Activated T-helper 1 cell treated with anti-CD3 and anti-CD28 coated beads, Interleukin-12 subunit alpha, Interleukin-12 subunit beta, Interleukin-2, Interleukin-4 antibody, amounts not matched to agents 30 ng/mL and 10 ng/mL and 1 ng/mL, durations not matched to agents 14 hours and 24 hours and 36 hours (primary cell): ENCODE measurements at places on chromosomes 4 and X. TPM values are rescaled to one million over a fixed set of nuclear protein-coding genes. Genes with fewer than 3 reads are reported as not detected.

UGT2B17 gene
- total RNA-seq, result not detected in 2 replicates

DNA sequence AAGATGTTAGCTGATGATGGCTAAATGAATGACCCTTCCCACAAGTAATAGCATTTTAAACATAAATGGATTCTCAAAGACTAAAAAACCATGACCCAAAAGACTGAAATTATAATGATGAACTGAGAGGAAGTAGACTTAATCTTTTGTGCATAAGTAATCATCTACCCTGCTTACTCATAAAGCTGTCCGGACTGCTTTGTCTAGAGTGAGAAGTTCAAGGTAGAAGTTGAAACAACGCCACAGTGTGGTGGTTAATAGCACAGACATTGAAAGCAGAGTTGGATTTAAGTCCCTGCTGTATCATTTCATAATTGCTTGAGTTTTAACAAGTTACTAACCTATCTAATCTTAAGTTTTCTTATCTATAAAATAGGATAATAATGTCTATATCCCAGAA, 346.6 kb downstream of the CENPC start:
- no peak overlapping the region for H3K27ac ChIP-seq
- no peak overlapping the region for H3K4me3 ChIP-seq
- DNase-seq, result no peak
- no peaks in the 10 kb centered on the region for H3K27me3 ChIP-seq

GRCh38 chr4:88698519-88698918, 890 bp upstream of the NAP1L5 start:
- H3K36me3 ChIP-seq, result peaks cover 8% of the 10 kb centered on the region
- H3K4me1 ChIP-seq, result no peaks in the 10 kb centered on the region
- peak overlapping the region; percentile 88 for H3K4me3 ChIP-seq

DNA sequence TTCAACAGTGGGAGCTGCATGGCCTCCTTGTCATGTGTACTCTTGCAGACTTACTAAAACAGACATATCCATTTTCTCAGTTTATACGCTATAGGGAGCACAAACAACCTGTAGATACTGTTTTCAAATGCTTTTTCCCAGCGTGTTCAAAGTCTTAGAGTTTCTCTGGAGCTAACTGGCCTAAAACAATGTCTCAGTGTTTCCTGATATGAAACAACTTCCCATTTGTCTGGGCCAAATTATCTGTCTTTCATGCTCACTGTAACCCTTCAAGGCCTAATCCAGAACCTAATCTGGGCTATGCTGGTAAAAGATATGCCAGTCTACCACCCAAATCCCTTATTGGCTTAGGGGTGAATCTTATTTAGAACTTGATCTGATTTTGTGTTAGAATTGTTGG, 38.8 kb downstream of the RAB40A start:
- no peak overlapping the region for H3K27ac ChIP-seq
- DNase-seq, result no peak
- no peak overlapping the region for H3K4me3 ChIP-seq
- no peaks in the 10 kb centered on the region for H3K36me3 ChIP-seq
- H3K27me3 ChIP-seq, result no peaks in the 10 kb centered on the region
- H3K4me1 ChIP-seq, result no peaks in the 10 kb centered on the region

- no peak overlapping the region for H3K27ac ChIP-seq
- peaks cover 49% of the 10 kb centered on the region for H3K27me3 ChIP-seq
- H3K4me3 ChIP-seq, result peak overlapping the region; percentile 82
- peaks cover 44% of the 10 kb centered on the region for H3K4me1 ChIP-seq
- no peaks in the 10 kb centered on the region for H3K36me3 ChIP-seq
Observed at GRCh38 chr4:153151535-153152455, 52.4 kb upstream of the TRIM2 start.

DNA sequence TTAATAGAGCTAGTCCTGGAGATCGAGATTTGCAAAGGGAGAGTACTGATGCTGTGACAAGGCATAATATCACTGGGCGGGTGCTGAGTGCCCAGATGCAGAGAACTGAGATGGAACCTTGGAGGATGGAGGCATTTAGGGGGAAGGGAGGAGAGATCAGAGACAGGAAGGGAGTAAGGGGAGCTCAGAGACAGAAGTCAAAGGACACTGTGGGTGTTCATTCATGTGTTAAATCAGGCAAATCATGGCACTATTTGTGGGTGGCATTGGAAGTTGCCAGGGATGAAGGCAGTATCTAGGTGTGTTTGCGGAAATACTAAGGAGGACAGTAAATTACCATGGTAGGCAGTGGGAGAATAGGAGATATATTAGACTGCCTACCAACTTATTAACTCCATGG, 135.0 kb downstream of the RBM46 start:
- H3K4me1 ChIP-seq, result no peaks in the 10 kb centered on the region
- no peaks in the 10 kb centered on the region for H3K27me3 ChIP-seq
- H3K4me3 ChIP-seq, result no peak overlapping the region
- no peaks in the 10 kb centered on the region for H3K36me3 ChIP-seq

GRCh38 chr4:85571008-85571407, 96.1 kb downstream of the ARHGAP24 start:
- H3K4me3 ChIP-seq, result no peak overlapping the region
- DNase-seq, result no peak
- no peaks in the 10 kb centered on the region for H3K36me3 ChIP-seq
- no peak overlapping the region for H3K27ac ChIP-seq
- no peaks in the 10 kb centered on the region for H3K27me3 ChIP-seq

STK32B gene
- not detected in 2 replicates for total RNA-seq

- DNase-seq, result no peak
- no peaks in the 10 kb centered on the region for H3K36me3 ChIP-seq
- H3K27ac ChIP-seq, result no peak overlapping the region
- H3K4me3 ChIP-seq, result no peak overlapping the region
Observed at GRCh38 chrX:6460893-6461490, 73.9 kb downstream of the VCX3A start.

DNA sequence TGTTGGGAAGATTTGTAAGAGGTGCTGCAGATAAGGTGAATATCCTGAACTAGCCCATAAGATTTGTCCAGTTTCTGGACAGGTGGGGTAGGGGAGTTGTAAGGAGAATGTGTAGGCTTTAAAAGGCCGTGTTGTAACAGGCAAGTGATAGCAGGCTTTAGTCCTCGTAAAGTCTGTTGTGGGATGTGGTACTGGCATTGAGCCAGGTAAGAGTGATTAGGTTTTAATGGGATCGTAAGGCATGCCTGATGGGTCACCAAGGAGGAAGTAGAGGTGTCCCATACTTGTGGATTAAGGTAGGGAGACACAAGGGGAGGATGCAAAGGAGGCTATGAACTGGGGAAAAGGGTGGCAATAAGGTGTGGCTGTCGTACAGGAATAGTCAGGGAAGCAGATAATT, 256.9 kb upstream of the DKK2 start:
- H3K36me3 ChIP-seq, result no peaks in the 10 kb centered on the region
- no peak for DNase-seq
- H3K4me3 ChIP-seq, result no peak overlapping the region
- no peaks in the 10 kb centered on the region for H3K4me1 ChIP-seq

DNA sequence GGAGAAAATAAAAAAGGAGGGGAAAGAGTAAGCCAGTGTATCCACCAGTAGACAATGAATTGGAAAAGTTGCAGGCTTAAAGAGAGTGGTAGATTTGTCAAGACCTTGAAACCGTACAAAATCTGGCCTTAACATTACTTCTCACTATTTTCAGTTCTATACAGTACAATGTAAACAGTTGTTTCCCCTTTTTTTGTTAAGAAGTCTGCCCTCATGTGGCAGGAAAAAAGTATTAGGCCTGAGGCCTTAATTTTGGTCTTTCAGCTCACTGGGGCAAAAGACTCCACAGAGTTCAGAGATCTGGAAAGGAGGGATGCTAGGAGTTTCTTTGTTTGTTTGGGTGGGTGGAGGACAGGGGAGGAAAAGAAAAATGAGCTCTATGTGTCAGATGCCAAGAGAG, 92.8 kb upstream of the CCDC160 start:
- peaks cover 3% of the 10 kb centered on the region for H3K27me3 ChIP-seq
- H3K36me3 ChIP-seq, result peaks cover 1% of the 10 kb centered on the region
- H3K4me3 ChIP-seq, result no peak overlapping the region
- peaks cover 5% of the 10 kb centered on the region for H3K4me1 ChIP-seq
- DNase-seq, result no peak

GABRG1 gene
- not detected in 2 replicates for total RNA-seq

DNA sequence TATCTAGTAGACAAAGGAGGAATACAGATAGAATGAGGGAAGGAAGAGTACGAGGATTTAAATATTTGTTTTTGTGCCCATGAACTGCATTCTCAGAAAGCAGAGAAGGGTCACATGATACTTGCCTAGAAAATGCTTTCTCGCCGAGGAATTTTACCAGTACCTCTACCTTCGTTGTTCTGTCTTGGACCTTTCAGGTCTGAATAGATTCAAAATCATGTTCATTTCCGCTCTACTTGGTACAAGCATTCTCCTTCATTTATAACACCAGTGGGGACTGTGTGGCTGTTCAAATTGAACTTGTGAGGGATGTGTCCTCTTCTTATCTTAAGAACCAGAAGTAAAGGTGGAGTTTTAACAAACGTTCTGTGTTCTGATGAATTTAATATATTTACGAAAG, 1.9 kb downstream of the USP38 start:
- H3K36me3 ChIP-seq, result peaks cover 42% of the 10 kb centered on the region
- no peaks in the 10 kb centered on the region for H3K27me3 ChIP-seq
- peak overlapping the region; percentile 92 for H3K4me3 ChIP-seq
- DNase-seq, result no peak
- peaks cover 70% of the 10 kb centered on the region for H3K4me1 ChIP-seq

TMEM175 gene
- total RNA-seq, result 15.4 and 16.2 TPM in 2 replicates

DNAAF6 gene
- total RNA-seq, result not detected in 2 replicates

DNA sequence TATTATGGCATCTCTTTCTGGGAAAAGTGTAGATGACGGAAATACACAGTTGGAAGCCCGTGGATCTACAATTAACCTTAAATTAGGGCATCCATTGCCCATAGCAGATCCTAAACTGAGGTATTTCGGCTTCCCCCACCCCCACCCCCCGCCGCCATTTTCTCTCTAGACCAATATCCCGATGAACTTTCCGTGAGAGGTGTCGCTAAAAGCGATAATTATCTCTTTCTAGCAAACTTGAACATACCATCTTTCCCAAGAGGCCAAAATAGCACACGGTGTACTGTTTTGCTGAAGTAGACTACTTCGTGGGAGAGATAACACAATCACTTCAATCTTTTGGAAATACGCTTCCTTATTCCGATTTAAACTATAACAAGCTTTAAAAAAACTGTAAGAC, 554 bp downstream of the KLHL15 start:
- peaks cover 10% of the 10 kb centered on the region for H3K36me3 ChIP-seq
- peaks cover 2% of the 10 kb centered on the region for H3K27me3 ChIP-seq
- peak overlapping the region; percentile 93 for H3K27ac ChIP-seq
- peak overlapping the region; percentile 88 for H3K4me3 ChIP-seq

- H3K27ac ChIP-seq, result no peak overlapping the region
- no peaks in the 10 kb centered on the region for H3K27me3 ChIP-seq
- DNase-seq, result no peak
- no peak overlapping the region for H3K4me3 ChIP-seq
- peaks cover 9% of the 10 kb centered on the region for H3K4me1 ChIP-seq
- H3K36me3 ChIP-seq, result peaks cover 35% of the 10 kb centered on the region
Observed at GRCh38 chr4:153555730-153556434, 89.7 kb downstream of the TMEM131L start.

DNA sequence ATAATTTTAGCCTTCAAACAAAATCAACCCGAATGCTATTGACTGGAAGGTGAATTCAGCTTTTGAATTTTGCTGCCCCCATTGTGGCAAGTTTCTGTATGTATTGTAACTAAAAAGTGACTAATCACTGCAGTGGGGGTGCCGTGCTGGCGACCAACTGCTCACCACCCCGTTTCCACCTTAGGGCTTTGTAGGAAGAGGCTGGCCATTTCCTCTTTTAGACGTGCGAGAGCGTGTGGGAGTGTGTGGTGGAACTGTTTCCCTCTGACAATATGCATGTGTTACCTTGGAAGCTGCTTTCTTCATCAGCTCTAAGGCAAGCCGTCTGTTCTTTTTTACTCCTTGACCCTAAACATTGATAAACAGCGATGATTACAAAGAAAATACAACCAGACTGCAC, 78.8 kb downstream of the SEL1L3 start:
- H3K4me1 ChIP-seq, result peaks cover 13% of the 10 kb centered on the region
- peaks cover 58% of the 10 kb centered on the region for H3K36me3 ChIP-seq
- no peak for DNase-seq
- H3K27me3 ChIP-seq, result no peaks in the 10 kb centered on the region
- no peak overlapping the region for H3K27ac ChIP-seq
